ENCODE measurements at places on chromosomes 2 and 18.

DNA sequence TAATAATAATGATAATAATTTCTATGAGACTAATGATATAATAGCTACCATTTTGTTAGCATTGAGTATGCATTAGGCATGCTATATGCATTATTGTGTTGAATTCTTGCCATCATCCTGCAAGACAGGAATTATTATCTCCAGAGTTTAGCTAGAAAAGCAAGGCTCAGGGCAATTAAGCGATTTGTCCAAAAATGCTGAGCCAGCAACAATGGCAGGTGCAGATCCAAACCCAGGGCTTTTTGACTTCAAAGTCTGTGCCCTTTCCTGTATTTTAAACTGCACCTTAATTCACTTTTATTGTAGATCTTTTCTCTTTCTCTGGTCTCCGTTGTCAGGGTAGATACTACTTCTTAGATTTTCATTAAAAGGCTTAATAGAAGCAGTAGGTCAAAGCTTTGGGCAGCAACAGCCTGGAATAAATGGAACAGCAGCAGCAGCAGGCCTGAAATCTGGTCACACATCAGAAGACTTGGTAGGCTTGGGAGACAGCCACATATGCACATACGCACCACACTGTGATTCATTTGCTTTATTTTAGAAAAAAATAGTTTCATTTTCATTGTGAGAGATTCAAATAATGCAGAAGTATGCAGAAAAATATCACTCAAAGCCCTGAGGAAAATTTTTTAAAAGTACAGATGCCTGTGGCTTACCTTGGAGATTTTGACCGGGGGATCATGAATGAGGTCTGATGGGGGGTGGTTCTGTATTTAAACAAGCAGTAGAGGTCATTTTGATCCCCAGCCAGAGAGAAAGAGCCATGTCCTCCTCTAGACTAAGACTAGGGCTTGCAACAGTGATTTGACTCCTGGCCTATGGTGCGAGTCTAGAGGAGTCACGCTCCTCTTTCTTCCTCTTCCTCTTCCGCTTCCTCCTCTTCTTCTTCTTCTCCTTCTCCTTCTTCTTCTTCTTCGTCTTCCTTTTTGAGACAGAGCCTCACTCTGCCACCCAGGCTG, 455.7 kb downstream of the TSN start:
- no peak for DNase-seq
- no peaks in the 10 kb centered on the region for H3K36me3 ChIP-seq
- peaks cover 5% of the 10 kb centered on the region for H3K4me1 ChIP-seq
- H3K27me3 ChIP-seq: peaks cover 14% of the 10 kb centered on the region

- H3K4me1 ChIP-seq: no peaks in the 10 kb centered on the region
- no peaks in the 10 kb centered on the region for H3K27me3 ChIP-seq
- no peak overlapping the region for H3K27ac ChIP-seq
- H3K36me3 ChIP-seq: no peaks in the 10 kb centered on the region
These were observed 196.2 kb downstream of the ZNF385B start for GRCh38 chr2:179664972-179665812.

GRCh38 chr2:5846881-5847280, 154.7 kb downstream of the SOX11 start:
- H3K36me3 ChIP-seq: no peaks in the 10 kb centered on the region
- H3K27ac ChIP-seq: no peak overlapping the region
- H3K4me1 ChIP-seq: peaks cover 9% of the 10 kb centered on the region
- H3K27me3 ChIP-seq: peaks cover 3% of the 10 kb centered on the region
- no peak for DNase-seq
- H3K4me3 ChIP-seq: no peak overlapping the region

DNA sequence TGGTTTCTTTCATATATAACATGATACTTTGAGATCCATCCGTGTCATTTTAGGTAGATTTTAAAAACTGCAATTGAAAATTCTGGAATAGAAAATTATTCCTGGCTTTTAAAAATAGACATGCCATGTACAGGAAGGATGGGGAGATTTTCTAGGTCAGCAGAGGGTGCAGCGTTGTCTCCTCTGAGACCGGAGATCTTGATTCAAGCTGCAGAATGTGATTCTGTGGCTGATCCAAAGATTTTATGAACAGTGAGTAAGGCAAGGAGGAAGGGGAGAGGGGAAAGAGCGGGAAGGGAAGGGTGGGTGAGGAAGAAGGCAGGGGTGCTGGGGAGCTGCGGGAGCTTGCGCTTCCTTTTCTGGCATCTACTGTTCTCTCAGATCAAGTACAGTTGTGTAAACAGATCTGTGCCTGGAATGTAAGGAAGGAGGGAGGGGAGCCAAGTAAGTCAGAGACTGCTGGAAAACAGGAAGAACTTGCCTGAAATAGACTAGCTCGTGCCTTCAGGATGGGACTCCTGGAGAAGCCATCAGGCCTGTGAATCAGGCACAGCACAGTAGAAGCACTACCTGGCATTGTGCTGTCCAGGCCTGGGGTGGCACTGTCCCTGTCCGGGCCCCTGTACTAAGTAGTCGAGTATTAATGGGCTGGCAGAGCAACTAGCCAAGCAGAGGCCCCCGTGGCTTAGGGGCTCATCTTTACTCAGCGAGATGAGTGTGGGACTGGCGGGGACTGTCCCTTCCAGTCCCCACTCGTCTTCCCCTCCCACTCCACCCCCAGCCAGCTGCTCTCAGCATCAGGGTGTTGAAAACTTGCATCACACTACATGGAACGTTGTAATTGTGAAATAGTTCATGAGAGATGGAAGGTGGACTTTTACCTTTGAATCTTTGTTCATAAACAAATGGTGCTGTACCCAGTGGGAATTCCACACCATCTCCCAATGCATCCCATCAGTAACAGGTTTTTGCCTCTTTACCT, 163.5 kb downstream of the UXS1 start:
- no peaks in the 10 kb centered on the region for H3K27me3 ChIP-seq
- DNase-seq: no peak
- peak overlapping the region; percentile 14 for H3K27ac ChIP-seq
- H3K4me1 ChIP-seq: peaks cover 11% of the 10 kb centered on the region
- H3K36me3 ChIP-seq: no peaks in the 10 kb centered on the region

DNA sequence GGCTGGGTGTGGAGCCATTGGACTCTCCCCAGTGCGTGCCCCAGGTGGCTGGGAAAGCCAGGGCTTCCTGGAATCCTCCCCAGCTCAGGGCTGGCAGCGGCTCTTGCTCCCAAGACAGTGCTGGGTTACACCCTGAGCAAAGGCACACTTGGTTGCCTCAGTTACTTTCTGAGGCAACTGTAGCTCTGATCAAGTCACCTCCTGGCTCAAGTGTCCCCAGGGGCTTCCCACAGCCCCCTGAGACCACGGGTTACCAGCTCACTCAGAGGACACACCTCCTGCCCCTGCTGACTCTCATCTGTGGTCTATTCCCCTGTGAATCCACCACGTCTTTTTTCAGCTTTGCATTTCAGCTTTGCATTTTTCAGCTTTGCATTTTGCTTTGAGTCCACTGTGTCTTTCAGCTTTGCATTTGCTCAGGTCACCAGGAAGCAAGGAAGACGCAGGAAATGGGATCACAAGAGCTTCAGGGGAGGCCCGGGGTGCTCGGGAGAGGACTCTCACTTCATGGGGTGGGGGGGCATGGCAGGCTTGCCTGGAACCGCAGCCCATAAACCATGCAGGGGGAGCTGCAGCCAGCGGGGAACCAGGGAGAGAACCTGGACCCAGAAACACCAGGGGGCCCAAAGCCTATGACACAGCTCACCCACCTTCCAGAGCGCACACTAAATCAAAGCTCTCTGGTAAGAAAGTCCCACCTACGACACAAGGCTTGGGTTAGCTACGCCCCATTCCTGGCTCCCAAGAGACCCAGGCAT, 138.0 kb upstream of the ASB18 start:
- no peak overlapping the region for H3K27ac ChIP-seq
- H3K4me1 ChIP-seq: no peaks in the 10 kb centered on the region
- H3K27me3 ChIP-seq: no peaks in the 10 kb centered on the region
- no peak overlapping the region for H3K4me3 ChIP-seq
- DNase-seq: no peak

GRCh38 chr2:71927757-71928715, 219.6 kb downstream of the CYP26B1 start:
- no peak overlapping the region for H3K27ac ChIP-seq
- peaks cover 18% of the 10 kb centered on the region for H3K4me1 ChIP-seq
- H3K36me3 ChIP-seq: no peaks in the 10 kb centered on the region
- H3K4me3 ChIP-seq: no peak overlapping the region

DNA sequence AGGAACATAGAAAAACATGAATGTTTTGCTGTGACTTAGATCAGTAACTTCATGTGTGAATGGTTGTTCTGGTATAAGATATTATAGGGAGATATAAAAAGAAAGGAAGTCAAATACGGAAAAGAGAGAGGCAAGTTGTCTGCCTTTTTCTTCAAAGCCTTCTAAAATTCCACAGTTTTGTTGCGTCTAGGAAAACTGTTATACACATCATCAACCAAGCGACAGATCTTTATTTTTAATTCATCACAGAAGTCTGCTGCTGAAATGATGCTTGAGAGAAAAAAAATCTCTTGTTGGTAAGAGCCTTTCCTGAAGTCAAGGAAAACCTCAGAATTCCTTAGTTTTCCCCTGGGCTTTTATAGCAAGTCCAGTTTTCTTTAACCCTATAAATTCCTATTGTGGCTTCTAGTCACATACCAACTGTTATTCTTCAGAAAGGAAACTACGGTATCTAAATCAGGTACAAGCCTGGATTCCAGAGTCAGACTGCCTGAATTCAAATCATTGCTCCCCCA, 36.3 kb upstream of the TANC1 start:
- peak overlapping the region; percentile 32 for H3K4me3 ChIP-seq
- no peaks in the 10 kb centered on the region for H3K27me3 ChIP-seq
- H3K36me3 ChIP-seq: no peaks in the 10 kb centered on the region
- H3K27ac ChIP-seq: no peak overlapping the region
- H3K4me1 ChIP-seq: peaks cover 18% of the 10 kb centered on the region
- DNase-seq: no peak

- no peak for DNase-seq
- peak overlapping the region; percentile 90 for H3K4me3 ChIP-seq
- peaks cover 35% of the 10 kb centered on the region for H3K4me1 ChIP-seq
- peak overlapping the region; percentile 84 for H3K27ac ChIP-seq
- H3K27me3 ChIP-seq: no peaks in the 10 kb centered on the region
- peaks cover 17% of the 10 kb centered on the region for H3K36me3 ChIP-seq
These were observed 558 bp downstream of the THAP4 start for GRCh38 chr2:241636182-241637017.

DNA sequence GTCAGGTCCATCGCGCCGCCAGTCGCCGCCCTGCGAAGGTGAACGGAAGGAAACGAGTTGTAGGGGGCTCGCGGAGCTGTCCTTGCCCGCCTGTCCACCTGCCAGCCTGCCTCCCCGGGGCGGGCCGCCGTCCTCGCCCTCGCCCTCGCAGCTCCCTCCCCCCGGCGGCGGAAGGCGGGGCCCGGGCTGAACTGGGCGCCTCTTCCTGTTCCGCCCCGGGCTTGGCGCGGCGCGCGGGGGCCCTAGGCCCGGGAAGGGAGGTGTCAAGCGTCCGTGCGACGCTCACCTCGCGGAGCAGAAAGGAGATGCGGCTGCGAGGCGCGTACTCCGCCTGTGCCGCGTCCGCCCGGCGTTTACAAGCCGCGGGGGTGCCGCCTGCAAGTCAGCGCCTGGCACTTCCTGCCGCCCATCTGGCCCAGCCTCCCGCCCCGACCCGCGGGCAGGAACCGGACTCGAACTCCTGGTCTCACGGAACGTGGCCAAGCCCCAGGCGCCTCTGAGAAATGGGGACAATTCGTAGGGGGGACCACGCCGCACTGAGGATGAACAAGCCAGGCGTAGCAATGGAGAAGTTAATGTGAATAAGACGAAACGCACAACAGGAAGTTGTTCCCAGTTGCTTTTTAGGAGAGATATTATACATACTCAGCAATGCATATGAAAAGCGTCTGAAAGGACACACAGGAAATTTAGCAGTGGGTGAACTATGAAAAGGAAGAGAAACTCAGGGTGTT, at the start of gene CNPPD1:
CNPPD1 (minus strand) TSS at position 108 of the 734 bp plus-strand sequence; CDS start at position 11, 97 bp downstream.
- peak within 1 kb of the TSS; percentile 99 for H3K27ac ChIP-seq
- H3K36me3 ChIP-seq: peaks cover 11% of the 10 kb centered on the region
- peak within 1 kb of the TSS; percentile 96 for H3K4me3 ChIP-seq
- DNase-seq: peak; percentile 87
- H3K27me3 ChIP-seq: no peaks in the 10 kb centered on the region
- H3K4me1 ChIP-seq: peaks cover 13% of the 10 kb centered on the region

GRCh38 chr2:31992025-31992579, 18.7 kb downstream of the MEMO1 start:
- no peak for DNase-seq
- peaks cover 11% of the 10 kb centered on the region for H3K36me3 ChIP-seq
- H3K27me3 ChIP-seq: no peaks in the 10 kb centered on the region

DNA sequence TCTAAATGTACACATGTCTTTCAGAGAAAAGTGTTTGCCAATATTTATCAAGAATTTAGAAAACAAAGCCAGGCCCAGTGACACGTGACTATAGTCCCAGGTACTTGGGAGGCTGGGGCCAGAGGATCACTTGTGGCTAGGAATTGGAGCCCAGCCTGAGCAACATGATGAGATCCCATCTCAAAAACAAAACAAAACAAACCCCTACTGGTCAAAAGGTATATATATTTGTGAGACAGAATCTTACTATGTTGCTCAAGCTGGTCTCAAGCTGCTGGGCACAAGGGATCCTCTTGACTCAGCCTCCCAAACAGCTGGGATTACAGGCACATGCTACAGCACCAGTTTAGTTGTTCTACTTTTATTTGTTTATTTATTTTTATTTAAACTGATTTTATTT, 79.2 kb downstream of the ZDBF2 start:
- no peak for DNase-seq
- no peaks in the 10 kb centered on the region for H3K27me3 ChIP-seq
- H3K4me3 ChIP-seq: no peak overlapping the region
- H3K36me3 ChIP-seq: no peaks in the 10 kb centered on the region
- no peaks in the 10 kb centered on the region for H3K4me1 ChIP-seq

DNA sequence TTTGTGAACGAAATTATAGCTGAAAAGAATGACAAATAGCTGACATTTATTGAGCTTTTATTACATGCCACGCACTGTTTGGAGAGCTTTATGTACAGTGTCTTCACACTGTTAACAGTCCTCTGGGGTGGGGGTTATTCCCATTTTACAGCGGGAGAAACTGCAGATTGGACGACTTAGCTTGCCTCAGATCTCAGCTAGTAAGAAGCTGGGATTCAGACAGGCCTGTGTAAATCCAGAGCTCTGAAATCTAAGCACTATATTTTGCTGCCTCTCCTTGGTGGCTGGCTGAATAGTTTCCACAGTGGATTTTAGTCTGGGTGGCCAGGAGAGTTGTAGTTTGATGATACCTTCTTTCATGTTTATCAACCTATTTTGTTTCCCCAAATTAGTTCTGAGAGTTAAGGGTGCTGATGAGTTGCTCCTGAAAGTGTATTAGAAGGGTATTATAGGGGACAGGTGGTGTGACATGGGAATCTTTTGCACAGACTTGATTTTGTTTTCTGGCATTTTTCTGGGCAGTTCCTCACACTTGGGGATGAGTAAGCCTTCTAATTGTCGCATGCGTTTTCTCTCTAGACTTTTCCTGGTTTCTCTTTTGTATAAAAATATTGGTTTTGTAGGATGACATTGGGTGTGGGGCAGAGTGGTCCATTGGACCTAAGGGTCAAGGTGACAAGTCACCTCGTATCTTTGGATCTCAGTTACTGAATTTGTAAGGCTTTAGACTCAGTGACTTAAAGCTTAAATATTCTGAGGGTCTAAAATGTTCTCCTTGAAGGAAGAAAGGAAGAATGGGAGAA, 1.5 kb downstream of the ACSL3 start:
- H3K4me3 ChIP-seq: no peak overlapping the region
- DNase-seq: no peak
- H3K36me3 ChIP-seq: no peaks in the 10 kb centered on the region
- no peak overlapping the region for H3K27ac ChIP-seq
- H3K4me1 ChIP-seq: peaks cover 13% of the 10 kb centered on the region
- no peaks in the 10 kb centered on the region for H3K27me3 ChIP-seq

- H3K27ac ChIP-seq: no peak overlapping the region
- no peak overlapping the region for H3K4me3 ChIP-seq
- H3K4me1 ChIP-seq: no peaks in the 10 kb centered on the region
- H3K36me3 ChIP-seq: no peaks in the 10 kb centered on the region
- no peak for DNase-seq
- H3K27me3 ChIP-seq: peaks cover 11% of the 10 kb centered on the region
These were observed 15.0 kb upstream of the IL1RN start for GRCh38 chr2:113112441-113112840.

All from type B pancreatic cell (in vitro differentiated cells).